Neural progenitor cell (in vitro differentiated cells): ENCODE measurements at places on chromosomes 3 and 15. TPM values are rescaled to one million over a fixed set of nuclear protein-coding genes. Genes with fewer than 3 reads are reported as not detected.

DNA sequence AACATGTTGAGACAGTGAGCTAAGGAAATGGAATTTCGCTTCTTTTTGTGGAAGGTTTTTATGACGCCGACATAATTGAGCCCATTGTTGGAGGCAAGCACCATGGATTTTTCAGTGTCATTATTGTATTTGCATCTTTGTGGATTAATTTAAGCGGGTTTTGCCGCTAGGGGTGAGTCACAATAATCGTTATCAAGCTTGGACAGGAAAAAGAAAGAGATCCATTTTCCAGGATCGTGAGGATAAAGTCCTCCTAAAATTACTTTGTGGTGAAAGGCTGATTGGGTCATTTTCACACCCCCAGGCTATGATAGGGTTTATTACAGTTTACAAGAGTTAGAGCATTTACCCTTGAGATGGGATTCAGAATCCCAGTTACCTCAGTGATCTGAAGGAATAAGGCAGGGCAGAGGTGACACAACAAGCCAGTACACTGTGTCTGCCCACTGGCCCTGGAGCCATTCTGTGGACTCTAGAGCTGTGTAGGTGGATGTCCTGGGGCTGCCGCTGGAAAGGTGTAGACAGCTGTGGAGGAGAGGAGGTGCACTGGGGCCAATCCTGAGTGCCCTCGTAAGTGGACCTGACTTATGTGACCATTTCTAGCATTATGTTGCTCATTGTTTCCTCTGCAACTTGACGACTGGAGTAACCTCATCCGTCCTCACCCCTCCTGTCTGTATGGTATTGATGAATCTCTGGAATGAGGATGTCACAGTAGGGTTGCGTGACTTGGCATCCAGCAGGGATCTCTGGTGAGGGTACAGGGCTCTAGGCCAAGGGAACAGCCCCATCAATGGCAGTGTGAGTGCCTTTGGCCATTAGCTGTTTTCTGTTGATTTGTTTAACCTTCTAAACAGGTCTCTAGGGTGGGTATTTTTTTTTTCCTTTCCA is 370.1 kb downstream of the LRTM1 start:
- no peak for DNase-seq

DNA sequence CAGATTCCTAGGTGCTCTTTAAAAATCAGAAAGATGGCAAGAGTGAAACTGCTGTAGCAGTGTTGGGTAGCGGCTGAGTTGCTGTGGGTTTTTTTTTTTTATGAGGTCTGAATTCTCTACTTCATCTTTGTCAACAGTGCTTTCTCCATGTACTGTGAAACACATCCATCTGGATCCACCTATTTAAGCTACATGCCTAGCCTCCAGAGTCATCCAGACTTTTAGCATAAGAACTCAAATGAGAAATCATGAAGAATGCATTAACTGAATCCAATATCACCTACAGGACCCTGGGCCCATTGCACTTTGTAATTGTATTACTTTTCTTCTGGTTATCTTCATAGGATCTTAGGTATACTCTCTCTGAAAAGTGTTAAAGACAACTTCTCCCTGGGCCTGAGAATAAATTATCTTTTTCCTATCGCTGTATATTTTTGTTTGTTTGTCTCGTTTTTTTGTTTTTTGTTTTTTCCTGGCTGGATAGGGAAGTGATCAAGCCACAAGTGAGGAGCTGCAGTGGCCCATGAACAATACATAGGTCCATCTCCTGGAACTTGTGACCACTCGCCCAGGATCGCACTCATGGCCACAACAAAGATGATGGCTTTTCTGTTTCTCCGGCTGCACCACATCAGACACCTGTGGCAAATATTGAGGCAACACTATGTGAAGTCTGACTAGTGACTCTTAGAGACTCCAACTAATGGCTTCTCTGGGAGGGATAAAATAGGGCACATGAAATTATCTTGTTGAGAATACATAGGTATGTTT is 609.9 kb upstream of the AGTR1 start:
- no peak for DNase-seq

The GNB5 gene
- 36.0 and 37.8 TPM in 2 replicates for total RNA-seq

The C3orf22 gene
- not detected in 2 replicates for total RNA-seq

The TF gene
- 0.77 TPM in 2 replicates for total RNA-seq

GRCh38 chr3:170278627-170279026 is 56.4 kb downstream of the PRKCI start:
- DNase-seq: no peak

The DAZL gene
- total RNA-seq: 3.2 and 4.7 TPM in 2 replicates

DNA sequence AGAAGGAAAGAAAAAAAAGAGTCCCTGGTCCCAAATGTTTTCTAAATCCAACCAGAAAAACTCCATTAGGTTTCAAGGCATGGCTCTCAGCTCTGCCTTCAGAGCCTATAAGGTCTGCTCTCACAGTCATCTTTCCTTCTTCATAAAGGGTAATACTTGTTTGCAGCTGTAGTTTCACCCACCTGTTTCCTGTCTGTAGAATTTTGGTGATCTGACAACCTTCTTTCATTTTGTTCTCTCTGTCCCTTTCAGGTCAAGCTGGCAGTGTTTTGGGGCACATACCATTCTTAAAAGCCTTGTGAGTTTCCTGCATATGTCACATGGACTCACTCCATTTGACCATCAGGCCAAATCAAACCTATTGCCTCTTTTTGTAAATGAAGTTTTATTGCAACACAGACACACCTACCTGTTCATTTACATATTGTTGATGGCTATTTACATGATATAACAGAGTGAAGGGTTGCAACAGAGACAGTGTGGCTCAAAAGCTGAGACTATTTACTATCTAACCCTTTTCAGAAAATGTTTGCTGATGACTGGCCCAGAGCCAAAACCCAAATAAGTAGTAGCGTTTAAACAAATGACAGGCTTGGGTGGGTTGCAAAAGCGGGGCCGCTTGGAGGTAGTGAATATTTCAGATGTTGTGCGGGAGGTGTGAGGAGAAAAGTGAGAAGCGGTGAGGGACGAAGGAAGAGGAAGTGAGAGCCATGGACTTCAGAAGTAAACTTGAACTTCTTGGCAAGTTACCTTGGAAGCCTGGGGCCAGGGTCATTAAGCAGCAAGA is 292.7 kb upstream of the PROK2 start:
- no peak for DNase-seq

DNA sequence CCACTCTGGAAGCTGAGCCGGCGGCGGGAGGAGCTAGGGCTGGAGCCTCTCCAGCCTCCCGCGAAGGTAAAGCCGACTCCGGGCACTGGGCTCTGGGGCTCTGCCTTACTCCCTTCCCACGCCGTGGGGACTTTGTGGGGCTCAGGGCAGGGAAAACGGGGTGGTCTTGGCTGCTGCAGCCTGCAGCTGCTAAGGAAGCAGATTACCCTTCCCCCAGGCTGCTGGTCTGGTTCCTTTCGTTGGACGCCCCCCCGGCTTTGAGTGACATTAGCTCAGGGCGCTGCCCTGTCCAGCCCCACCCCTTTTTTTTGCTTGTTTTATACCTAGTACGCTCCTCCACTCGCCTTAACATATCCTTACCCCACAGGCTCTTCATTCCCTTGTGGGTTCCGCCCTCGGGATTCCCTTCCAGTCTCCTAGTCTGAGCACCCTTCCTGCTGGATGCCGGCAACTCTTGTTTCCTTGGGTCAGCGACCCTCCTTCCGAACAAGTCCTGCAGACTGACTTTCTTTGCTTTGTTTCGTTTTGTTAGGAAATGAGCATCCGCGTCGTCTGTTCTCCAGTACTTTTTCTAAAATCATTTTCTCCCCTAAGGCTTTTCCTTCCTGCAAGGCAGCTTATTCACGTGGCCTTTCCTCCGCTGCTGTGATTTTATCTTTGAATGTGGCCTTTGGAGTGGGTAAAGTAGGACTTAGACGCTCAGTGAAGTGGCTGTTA is 551 bp downstream of the DNAJC13 start:
- peak; percentile 68 for DNase-seq

DNA sequence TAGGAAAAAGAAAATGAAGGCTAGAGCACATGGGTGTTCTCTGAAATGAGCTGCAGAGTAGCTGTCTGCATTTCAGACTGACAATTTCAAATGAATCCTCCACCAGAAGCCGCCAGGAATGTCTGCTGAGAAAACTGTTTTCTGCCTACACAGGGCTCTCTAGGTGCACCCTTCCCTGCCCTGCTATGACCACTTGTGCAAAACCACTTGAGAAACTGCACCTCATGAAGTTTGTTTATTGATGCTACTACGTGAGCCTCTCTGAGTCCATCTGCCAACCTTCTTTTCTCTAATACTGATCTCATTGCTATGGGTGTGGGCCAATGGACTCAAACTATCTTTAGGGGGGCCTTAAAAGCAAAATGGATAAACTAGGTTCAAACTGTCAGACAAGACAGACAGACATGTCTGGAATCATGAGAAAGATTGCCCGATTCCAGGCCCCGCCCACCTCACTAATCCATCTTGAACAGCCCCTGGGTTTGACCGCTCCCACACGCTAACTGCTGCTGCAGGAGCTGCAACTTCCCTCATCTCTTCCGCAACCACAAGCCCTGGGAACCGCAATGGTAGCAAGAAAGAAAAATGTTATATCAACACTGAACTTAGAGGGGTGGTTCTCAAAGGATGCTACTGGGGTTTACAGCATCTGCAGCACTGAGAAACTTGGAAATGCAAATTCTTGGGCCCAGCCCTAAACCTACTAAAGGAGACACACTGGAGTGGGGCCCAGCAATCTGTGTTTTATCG is 9.0 kb upstream of the CD47 start:
- DNase-seq: no peak

The DPP8 gene
- total RNA-seq: 25.9 and 39.0 TPM in 2 replicates

The BFSP2 gene
- not detected in 2 replicates for total RNA-seq

- no peak for DNase-seq
Observed at GRCh38 chr3:127405010-127405598, 117.3 kb upstream of the PRR20G start.

The LRRN1 gene
- 57.9 and 68.8 TPM in 2 replicates for total RNA-seq

GRCh38 chr15:60784483-60785254 is 305.7 kb upstream of the ICE2 start:
- DNase-seq: no peak

The CCDC9B gene
- 0.25 TPM in 1 of 2 replicates, not detected in the other for total RNA-seq

The GABRR3 gene
- not detected in 2 replicates for total RNA-seq

The CRYGS gene
- total RNA-seq: 1.1 and 1.4 TPM in 2 replicates

GRCh38 chr3:36317915-36318314 is 62.4 kb upstream of the STAC start:
- DNase-seq: no peak

- DNase-seq: no peak
Observed at GRCh38 chr3:193842029-193842798, 249.2 kb downstream of the OPA1 start.

DNA sequence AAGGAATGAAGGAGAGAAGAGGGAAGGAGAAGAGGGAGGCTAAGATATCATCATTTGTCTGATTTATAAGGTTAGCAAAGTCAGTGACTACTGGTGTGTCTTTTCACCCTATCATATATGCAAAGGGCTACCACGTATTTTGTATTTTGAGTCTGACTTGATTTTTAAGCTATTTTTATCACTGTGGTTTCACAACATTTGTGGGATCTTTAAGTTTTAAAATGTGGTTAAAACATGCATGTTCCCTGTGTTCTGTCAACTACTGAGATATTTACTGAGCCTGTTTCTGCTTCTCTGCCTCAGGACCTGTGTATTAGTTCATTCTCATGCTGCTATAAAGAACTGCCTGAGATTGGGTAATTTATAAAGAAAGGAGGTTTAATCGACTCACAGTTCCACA is 22.5 kb upstream of the SPTSSB start:
- DNase-seq: no peak

DNA sequence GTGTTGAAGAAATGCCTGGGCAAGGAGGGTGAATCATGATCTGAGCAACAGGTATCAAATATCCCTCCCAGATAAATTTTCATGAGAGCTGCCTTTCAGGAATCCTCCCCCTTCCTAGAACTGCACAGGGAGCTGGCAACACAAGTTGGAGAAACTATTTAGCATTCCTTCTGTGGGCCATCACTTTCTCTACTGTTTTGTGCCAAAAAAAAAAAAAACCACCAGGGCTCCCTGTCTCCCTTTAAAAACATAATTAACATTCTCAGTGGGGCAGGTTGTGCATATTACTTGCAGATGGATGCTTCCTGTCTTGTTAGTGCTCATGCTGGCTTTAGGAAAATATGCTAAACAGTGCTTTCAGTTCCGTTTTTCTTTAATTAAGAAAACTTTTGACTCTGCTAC is 234.9 kb upstream of the LMCD1 start:
- DNase-seq: no peak

DNA sequence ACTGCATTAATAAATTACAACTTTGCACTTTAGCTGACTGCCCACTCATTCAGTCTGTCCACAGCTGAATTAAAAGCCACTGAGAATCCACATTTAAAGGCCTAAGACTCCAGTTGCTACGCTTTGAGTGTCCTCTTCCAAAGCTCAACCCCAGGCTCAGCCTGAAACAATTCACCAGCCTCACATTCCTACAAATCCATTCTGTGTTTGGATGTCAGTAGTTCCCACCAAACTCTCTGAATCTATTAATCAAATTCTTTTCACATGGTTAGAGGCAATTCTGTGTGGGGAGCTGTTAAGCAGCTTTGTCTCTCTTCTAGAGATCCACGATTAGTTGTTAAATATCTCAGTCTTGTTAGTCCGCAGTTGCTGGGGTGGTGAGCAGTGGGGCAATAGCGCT is 116.8 kb upstream of the UBE2E2 start:
- DNase-seq: peak; percentile 74

The GPR62 gene
- 0.21 TPM in 1 of 2 replicates, not detected in the other for total RNA-seq

GRCh38 chr15:68733666-68734065 is 87.0 kb downstream of the ANP32A start:
- no peak for DNase-seq

The CCDC174 gene
- 13.0 and 15.6 TPM in 2 replicates for total RNA-seq

DNA sequence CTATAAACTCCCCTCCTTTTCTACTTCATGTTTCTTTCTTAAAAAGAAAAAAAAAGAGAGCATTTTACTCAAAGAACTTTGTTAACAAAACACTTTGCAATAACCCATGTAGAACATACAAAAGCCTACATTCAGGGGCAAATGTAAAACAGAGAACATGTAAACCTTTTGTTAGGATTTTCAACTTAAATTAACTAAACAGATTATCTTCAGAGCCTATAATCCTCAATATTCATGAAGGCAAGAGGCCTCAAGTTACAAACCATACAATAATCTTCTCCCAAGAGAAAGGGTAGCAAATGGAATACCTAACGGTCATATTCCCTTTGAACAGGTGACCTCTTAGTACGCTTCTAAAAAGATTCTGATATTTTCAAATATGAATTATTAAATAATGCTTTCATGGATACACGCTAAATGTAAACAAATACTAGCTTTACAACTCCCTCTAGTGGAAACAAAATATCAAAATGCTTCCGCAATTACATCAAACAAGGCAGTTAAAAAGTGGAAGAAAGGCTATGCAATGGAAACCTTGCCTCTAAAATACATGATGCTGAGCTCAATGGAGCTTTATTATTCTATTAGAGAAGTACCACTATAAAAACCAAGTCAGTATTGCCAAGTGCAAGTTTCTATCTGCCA is 9.9 kb downstream of the CEP152 start:
- no peak for DNase-seq
